NCI-H2081 treated with DMSO at 0.1 percent for 48 hours (cell line): ENCODE measurements at places on chromosomes 2 and 18.

DNA sequence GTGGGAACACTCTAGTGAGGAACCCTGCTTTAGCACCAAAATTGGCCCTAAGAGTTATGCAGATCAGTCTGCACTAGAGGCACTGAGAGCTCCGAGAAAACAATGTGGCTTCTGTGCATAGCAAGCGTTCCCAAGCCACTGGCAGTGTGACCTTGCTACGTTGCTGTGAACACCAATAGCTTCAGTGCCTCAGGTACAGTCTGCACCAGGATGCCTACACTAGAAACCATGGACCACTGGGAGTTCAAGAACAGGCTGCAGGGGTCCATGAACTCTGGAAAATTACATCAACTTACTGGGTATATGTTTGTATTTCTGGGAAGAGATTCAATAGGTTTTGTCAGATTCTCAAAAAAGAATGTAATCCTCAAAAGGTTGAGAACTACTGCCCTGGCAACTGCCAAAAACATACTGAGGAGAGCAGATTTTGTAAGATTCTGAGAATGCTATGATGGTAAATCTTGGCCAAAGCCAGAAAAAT lies 18.3 kb upstream of the SP3 start:
- no peak for DNase-seq

GRCh38 chr2:156323754-156324153 lies 8.8 kb downstream of the NR4A2 start:
- no peak for DNase-seq

- no peak for DNase-seq
Observed at GRCh38 chr18:23981369-23981980, 33.1 kb upstream of the TTC39C start.

- DNase-seq = no peak
Observed at GRCh38 chr2:190959911-190960788, 53.8 kb downstream of the STAT1 start.

DNA sequence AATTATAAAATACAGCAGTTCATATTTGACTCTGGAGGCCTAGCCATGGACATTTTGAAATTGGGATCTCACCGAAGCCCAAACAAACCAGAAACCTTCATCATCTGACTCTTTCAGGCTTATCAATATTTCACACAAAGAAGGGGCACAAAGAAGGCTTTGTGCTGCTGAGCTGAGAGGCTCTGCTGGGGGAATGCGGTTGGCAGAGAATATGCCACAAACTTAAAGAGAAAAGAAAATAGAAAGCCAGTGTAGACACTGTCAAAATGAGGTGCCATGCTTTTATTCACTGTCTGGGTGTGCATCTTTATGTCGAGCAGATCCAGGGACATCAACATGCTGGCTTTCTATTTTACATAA lies 162.6 kb downstream of the QPCT start:
- DNase-seq = no peak

DNA sequence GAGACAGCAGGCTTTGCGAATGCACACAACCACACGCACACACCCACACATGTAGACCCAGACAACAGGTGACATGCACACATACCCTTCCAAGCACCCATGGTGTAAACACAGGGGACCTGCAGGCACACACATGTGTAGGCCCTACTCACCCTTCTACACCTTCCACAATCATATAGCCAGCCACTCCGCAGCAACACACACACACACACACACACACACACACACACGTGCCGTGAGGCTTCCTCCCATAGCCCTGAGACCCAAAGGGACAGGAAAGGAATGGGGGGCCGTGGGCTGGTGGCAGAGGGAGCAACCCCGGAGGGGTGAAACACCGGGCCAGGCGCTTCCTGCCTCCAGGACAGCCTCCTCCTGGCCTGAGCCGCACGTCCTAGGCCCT lies 37.4 kb downstream of the BIN1 start:
- no peak for DNase-seq

DNA sequence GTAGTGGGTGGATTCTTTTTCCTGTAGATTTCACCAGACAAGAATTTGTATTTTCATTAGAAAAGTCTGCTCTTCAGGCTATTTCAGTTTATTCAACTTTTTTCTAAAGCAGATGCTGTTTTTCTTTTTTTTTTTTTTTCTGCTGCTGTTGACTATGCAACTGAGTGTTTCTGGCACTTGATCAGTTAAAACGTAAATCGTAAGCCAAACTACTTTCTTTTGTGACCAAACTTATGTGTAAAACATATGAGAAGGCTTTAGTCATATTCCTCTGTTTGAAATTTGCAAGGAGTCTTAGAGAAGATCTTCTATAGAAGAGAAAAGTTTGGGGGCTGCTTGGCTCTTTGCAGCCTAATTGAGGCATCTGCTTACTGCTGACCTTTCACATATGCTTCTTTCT lies 170.1 kb downstream of the PARD3B start:
- DNase-seq = no peak

GRCh38 chr2:238999291-238999741 lies 151.4 kb downstream of the TWIST2 start:
- no peak for DNase-seq

DNA sequence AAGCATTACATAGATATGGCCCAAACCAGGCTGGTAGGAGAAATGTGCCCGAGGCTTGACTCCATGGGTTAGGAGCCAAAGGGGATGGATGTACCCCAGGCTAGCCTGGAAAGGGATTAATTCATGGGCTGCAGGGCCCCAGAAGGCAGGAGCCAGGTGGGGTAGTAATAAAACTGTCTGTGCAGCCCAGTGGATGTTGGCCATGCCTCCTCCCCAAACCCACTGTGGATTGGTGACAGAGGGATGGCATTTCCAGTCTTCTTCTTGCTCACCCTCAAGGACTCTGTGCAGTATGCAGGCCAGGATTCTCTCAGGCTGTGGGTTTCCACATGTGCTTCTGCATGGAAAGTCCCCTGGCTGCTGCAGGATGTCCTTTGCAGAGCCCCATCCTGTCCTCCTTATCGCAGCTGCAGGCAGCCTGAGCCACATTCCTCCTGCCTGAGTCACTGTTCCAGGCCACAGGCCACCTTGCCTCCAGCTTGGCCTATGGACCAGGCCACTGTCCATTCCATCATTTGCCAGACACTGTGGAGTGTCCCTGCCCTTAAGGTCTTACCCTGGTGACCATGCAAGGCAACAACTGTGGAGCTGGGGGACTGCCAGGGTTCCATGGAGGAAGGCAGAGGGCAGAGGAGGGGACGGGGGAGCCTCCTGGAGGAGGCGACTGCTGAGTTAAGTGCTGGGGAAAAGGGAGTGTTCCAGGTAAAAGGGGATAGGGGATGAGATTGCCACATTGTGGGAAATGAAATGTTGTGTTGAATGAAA lies 38.9 kb downstream of the INO80C start:
- no peak for DNase-seq
